Hematopoietic multipotent progenitor cell treated with erythropoietin and hydrocortisone succinate and interleukin-3 and kit ligand, for 6 days (in vitro differentiated cells): ENCODE measurements at places on chromosomes 3 and 15.

- DNase-seq, result peak; percentile 73
These were observed 15.2 kb upstream of the CAMP start for GRCh38 chr3:48208076-48208475.

GRCh38 chr3:170081079-170081741, 43.4 kb downstream of the GPR160 start:
- DNase-seq, result no peak

- no peak for DNase-seq
These were observed 134.1 kb downstream of the NLGN1 start for GRCh38 chr3:173531602-173532001.

GRCh38 chr15:38150794-38151193, 101.8 kb upstream of the SPRED1 start:
- no peak for DNase-seq

DNA sequence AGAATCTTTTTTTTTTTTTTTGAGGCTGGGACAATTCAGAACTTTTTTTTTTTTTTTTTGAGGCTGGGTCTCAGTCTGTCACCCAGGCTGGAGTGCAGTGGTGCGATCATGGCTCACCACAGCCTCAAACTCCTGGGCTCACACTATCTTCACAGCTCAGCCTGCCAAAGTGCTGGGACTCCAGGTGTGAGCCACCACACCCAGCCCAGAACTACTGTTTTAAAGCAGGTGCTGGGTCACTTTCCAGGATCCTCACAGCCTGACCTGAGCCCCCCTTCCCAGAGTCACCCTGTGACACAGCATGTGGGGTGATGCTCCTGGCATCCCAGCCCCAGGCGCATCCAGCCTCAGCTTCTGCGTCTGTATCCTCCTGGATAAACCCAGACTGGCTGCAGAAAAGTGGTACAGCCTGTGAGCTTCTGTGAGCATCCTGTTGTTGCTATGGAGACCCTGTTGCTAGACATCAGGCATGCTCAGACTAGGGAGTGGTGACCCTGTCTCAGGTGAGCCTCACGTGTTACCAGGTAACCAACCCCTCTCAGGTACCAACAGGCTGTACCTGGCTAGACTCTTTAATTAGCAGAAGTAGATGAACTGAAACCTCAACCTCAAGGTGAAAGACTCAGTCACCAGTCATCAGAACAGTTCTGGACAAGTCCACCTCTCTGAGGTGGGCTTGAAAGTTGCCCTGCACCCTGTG, 15.0 kb downstream of the KLF13 start:
- DNase-seq, result no peak
